ENCODE measurements at places on chromosomes 2 and 18.

DNA sequence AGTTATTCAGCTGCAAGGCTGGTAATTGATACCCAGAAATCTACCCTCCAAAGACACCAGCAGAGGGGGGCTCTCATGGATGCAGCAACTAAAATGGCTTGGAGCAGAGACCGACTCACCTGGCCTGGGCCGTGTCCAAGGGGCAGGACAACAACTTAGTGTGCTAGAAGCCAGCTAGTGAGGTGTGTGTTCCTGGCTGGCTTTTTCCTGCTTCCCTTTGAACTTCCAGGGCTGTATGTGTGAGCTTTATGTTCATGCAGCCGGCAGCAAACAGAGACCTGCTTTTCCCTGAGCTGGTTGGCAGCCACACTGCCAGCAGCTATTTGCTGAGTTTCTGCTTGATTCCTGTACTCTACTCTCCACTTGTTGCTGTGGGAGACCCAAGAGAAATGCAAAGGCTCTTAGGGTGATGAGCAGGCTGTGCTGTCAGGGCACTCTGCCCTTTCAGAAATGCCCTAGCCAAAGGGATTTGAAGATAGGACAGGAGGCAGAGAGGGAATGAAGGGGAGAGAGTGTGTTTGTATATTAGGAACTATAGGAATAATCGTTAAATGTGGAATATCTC, 23.7 kb upstream of the GRP start:
- DNase-seq: no peak

- peak; percentile 14 for DNase-seq
These were observed at the start of gene KCNF1 for GRCh38 chr2:10911291-10912075. TSS of gene KCNF1 (plus strand) at chr2:10911934. CDS start at chr2:10912427, 493 bp downstream.

GRCh38 chr18:41145516-41145915, 809.5 kb upstream of the PIK3C3 start:
- DNase-seq: no peak

- DNase-seq: no peak
These were observed 1.1 kb downstream of the MAPK4 start for GRCh38 chr18:50560681-50561629.

- DNase-seq: no peak
These were observed 92.4 kb upstream of the LCLAT1 start for GRCh38 chr2:30354621-30355020.

DNA sequence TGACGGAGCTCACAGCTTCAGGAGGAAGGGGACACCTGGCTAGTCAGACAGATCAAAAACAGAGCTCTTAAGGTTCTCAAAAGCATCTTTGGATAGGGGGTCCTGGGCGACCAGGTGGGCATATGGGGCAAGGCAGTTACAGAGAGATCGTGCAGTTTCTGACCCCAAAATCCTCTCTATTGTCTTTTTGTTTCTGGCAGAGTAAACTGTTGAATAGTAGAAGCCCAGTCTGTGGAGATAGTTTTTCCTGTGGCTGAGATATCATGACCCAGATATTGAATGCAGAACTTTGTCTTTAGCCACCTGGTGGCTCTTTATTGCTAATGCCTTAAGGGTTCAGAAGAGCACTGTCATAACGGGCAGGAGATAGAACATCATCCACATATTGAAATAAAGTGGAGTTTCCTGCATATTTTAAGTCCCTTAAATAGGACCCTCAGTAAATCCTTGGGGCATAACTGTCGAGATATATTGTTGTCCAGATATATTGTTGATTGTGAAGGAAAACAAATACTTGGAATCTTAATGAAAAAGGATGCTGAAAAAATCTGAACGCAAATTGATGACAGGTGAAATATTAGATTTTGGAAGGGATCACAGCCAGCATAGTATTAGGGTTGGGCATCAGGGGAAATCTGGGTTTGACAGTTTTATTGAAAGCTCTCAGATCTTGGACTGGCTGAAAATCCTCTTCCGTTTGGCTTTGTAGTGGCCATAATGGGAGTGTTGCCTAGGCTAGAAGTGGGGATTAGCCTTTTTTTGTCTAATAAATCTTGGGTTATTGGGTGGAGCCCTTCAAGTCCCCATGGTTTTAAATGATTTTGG, 14.1 kb upstream of the ZDBF2 start:
- no peak for DNase-seq

GRCh38 chr2:9403924-9404323, 19.4 kb downstream of the ITGB1BP1 start:
- no peak for DNase-seq

DNA sequence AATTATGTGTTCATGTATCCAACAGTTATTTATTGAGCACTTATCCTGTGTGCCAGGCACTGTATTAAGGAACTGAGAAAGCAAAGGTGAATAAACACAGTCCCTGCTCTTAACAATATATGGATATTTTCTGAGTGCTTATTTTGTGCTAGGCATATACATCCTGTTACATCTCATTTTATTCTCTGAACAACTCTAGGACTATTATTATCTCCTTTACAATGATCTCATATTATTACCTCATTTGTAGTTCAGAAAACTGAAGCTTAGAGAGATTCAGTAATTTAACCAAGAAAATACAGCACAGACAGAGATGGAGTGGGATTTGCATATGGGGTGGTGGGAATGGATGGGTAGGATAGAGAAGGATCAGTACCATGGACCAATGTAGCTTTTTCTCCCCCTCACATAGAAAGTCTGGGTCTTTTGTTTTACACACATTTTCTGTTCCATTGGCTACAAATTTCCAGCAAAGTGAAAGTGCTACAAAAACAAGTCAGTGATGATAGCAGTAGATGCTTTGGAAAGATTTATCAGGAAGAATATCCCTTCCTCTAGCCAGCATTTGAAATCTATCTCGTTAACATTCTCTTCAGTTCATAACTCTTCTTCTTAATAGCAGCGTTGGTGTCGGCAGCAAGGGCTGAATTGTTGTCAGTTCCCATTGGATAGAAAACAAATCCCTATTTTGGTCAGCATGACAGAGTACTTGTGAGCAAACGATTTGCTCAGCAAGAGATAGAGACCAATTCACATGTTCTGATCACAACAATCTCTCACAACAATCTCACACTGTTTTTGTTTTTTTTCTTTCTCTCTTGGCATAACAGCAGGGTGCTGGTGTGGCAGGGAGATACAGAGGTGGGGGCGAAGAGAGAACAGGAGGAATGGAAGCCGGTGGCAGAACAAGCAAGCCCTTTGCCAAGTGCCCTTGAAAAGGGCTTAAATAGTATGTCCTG, 102.2 kb upstream of the KCTD1 start:
- DNase-seq: no peak

DNA sequence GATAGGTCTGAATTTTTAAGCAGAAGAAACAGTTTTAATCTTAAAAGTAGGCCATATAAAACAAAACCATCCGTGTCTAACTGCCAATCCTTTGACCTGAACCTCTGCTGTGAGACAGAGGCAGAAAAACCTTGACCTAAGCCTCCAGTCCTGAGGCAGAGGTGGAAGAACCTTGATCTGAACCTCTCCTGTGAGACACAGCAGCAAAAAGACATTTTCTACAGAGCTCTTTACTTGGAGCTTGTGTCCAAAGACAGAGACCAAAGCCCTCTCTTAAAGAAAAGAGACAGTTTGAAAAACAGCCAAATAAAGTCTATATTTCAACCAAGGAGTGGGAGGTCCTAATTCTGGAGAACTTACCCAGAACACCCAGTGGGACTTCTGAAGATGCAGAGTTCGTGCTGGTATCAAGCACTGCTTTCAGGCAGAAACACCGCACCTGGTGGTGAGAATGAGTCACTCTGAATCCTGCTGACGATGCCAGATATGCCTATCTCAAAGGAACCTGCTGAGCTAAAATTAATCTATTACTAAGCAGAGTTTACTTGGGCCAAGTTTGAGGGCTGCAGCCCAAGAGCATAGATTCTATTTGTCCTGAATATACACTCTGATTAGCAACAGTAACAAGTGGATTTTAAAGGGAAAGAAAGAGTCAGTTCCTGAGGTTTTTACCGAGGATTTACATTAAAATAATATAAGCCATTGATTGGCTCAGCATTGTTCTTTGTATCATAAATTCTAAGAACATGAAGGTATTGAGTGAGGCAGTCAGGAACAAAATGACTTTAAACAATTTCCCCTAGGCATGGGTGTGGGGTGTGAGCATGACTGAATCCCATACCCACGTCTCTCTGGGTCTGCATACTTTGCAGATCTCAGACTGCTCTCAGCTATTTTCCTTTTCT, 806.4 kb downstream of the TRIB2 start:
- DNase-seq: no peak

DNA sequence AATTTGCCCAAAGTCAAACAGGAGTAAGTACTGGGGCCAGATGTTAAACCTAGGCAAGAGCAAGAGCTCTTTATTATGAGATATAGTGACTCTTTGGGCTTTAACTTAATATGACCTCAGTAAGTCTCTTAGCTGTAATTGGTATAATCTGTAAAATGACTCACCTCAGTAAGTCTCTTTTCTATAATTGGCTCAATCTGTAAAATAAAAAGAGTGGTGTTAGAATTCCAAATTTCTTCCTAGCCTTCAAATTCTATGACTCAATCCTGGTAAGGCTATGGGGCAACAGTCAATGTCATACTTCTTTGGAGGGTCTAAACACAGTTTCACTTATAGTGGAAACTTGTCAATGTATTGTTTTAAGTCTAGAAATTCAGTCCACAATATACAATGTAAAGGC, 1608.9 kb upstream of the PIK3C3 start:
- no peak for DNase-seq

- DNase-seq: no peak
These were observed 112.1 kb downstream of the GLI2 start for GRCh38 chr2:120847700-120848321.

DNA sequence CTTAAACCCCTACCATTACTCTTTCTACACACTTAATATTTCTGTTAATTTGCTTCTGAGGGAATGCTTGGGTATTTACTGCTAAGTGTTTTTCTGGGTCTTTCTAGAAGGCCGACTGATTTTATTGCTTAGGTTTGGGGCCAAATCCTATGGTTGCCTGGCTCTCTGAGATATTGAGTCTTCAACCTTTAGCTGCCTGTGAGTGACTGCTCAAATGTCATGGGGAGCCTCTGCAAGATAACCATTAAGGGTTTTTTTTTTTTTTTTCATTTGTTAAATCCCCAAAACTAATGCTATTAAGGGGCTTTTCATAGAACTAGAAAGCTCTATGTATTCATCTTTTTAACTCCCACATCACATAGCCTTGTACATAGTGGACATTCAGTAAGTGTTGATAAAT, 5.0 kb downstream of the OSBPL6 start:
- no peak for DNase-seq

- DNase-seq: no peak
These were observed 125.7 kb downstream of the AGAP1 start for GRCh38 chr2:235619544-235619943.

- DNase-seq: no peak
These were observed 56.1 kb upstream of the GLI2 start for GRCh38 chr2:120679526-120679925.

GRCh38 chr2:238097988-238098871, 1.9 kb upstream of the ESPNL start:
- peak; percentile 2 for DNase-seq

All from fibroblast of the conjunctiva (primary cell).